ENCODE measurements at places on chromosomes 1 and 21. TPM values are rescaled to one million over a fixed set of nuclear protein-coding genes. Genes with fewer than 3 reads are reported as not detected.

SPRR2A gene
- not detected for total RNA-seq

- DNase-seq: no peak
Measured at GRCh38 chr1:55947446-55947845, 631.9 kb downstream of the PLPP3 start.

- DNase-seq: no peak
Measured at GRCh38 chr1:95926331-95926730, 692.3 kb downstream of the RWDD3 start.

GRCh38 chr1:21896652-21897532 is 40.2 kb downstream of the HSPG2 start:
- peak; percentile 83 for DNase-seq

S100A8 gene
- total RNA-seq: 9.3 TPM

- peak; percentile 21 for DNase-seq
Measured at GRCh38 chr1:37680933-37681332, 11.4 kb upstream of the CDCA8 start.

DNA sequence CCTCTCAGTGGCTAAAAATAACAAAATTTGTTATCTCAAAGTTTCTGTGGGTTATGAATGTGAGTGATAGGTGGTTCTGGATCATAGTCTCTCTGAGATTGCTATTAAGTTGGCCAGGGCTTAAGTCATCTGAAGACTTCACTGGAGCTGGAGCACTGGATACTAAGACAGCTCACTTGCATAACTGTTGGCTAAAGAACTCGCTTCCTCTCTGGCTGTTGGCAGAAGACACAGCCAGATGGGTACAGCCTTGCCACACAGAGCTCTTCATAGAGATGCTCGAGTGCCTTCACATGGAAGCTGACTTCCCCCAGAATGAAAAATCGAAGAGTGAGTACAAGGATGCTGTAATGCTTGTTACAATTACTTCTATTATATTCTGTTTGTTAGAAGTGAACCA is 333.8 kb downstream of the ZP4 start:
- DNase-seq: no peak

KCNK1 gene
- 19.7 TPM for total RNA-seq

DNA sequence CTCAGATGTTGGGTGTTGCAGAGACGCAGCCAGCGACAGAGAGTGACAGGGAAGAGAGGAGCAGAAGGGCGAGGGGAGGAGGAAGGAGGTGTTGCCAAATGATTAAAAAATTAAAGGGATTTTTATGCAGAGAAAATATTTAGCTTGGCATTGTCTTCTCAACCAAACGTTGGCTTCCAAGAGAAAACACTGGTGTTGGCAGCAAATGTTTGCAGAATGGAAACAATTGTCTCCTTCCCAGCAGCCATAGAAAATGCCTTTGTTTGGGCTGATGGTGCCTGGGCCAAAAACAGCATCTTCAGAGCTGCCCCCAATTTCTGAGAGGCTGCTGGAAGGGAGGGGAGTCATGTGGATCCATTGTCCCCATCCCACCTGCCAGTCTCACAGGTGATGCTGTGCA is 29.7 kb upstream of the GRIK3 start:
- no peak for DNase-seq

DNA sequence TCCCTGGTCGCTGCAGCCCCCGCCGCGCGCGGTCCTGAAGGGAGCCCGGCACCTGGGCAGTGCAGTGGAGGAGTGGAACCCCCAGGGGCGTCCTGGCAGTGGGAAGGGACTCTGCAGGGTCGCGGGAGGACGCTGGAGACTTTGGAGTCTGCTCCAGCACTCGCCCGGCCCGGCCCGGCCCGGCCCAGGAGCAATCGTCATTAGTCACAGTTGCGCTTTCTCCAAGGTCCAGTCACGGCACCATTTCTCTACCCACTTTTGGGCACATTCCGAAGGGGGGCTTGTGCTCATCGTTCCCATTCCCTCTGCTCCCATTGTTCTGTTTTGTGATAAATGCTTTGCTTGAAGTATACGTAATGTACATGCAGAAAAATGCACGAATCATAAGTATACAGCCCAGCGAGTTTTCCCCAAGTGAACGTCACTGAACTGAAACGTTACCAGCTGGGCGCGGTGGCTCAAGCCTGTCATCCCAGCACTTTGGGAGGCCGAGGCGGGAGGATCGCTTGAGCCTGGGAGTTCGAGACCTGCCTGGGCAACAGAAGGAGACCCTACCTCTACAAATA is 999 bp downstream of the THAP3 start:
- DNase-seq: no peak

GJB4 gene
- 44.2 TPM for total RNA-seq

CELA3A gene
- not detected for total RNA-seq

DNA sequence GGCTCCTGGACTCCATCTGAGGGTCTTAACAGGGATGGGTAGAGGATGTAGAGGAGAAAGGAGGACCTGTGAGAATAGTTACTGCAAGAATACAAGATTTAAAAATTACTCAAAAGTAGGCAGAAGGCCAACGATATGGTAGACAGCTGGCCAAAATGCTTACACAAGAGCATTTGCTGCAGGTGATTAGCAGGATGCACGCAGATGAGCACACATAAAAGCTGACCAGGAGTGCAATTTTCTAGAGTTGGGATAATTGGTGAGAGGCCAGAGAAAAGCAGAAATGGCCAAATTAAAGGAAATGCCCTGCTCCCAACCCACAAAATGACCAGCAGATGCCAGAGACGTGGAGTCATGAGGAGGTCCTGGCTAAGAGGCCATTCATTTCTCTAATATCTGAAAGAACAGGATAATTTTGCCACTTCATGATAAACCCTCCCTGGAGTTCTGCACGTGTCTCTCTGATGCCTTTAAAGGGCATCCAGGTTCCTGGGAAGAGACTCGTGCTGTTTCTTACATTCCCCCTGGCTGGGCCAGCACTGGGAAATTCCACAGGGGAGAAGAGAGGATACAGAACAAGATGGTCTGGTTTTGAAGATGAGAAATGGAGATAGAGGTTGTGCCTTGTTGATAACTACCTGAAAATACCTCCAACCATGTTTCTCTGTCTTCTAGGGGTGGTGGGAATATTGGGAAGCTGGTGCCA is 62.3 kb upstream of the KCNA3 start:
- no peak for DNase-seq

MAP1LC3C gene
- 7.4 TPM for total RNA-seq

- DNase-seq: peak; percentile 58
Measured at GRCh38 chr1:33093004-33093403, 12.1 kb downstream of the AZIN2 start.

KANK4 gene
- total RNA-seq: 1.5 TPM

DNA sequence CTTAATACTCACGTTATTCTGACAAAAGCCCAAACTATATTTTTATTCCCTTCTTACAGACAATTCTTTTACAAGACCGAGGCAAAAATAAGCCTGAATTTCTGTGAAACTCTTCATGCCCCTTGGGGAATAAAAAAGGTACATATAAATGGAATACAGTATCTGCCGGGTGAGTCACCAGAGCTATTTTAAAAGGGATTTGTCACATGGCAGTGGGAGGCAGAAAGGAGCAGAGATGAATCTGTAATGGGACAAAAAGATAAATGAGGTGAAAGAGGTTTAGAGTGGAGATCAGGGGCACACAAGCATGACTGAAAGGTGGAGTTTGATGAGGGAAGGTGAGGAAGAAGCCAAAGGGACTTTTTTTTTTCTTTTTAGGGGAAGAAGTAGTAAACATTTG is 8.8 kb downstream of the XCL1 start:
- no peak for DNase-seq

UFC1 gene
- 70.5 TPM for total RNA-seq

DNA sequence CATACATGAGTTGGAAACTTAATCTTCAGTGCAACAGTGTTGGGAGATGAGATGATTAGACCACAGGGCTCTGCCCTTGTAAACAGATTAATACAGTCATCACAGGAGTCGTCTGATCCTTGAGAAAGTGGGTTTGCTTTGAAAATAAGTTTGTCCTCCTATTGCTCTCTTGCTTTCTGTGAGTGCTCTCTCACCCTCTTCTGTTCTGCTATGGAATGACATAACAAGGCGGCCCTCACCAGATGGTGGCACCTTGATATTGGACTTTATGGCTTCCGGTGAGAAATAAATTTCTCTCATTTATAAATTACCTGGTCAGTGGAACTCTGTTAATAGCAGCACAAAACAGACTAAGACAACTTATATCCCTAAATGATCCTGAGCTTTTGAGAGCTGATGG is 353.6 kb downstream of the BRINP3 start:
- no peak for DNase-seq
